ENCODE measurements at places on chromosomes 11 and 22.

- no peak for DNase-seq
Measured at GRCh38 chr11:13140873-13141655, 131.9 kb downstream of the RASSF10 start.

DNA sequence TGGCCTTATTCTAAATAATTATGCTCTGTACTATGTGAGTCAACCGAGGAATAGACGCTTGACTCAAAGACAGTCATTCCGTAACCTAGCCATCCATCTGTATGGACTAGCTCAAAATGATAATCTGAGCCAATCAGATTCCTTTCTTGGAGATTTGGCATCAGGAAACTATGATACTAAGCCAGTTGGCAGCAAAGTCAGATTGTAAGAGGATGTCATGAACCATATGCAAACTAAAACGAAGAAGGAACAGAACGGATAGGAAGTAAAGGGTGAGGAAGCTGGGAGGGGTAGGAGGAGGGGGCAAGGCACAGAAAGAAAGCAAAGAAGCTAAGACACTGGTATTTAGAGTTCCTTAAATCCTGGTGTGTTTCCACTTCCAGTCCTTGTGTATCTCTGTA lies 10.7 kb upstream of the SESN3 start:
- DNase-seq: no peak

DNA sequence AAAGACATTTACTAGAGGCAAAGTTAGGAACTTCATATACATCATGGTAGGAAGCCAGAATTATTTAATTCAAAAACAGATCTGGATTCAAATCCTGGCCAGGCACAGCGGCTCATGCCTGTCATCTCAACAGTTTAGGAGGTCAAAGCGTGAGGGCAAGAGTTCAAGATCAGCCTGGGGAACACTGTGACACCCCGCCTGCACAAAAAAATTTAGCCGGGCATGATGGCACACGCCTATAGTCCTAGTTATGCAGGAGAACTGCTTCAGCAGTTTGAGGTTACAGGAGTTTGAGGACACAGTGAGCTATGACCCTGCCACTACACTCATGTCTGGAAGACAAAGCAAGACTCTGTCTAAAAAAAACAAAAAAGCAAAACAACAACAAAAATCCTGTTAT lies 8.9 kb downstream of the MRTFA start:
- DNase-seq: no peak

DNA sequence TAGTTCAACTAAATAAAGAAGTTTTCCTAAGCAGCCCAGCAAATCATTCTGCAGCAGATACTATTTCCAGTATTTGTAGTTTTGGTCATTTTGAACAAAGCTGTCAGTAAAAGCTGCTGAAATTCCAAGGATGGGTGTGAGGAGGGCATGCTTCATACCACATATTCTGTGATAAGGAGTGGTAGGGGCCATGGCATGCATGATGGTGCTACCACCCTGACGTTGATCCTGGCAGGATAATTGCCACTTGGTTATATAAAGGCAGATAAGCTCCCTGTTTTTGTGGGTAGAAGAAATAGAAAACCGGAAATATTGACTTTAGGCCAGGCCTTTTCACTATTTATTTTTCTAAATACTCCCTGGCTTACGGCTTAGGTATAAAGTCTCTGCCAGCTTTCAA lies 33.1 kb upstream of the L3MBTL2 start:
- DNase-seq: no peak

- DNase-seq: no peak
Measured at GRCh38 chr22:49886346-49887063, 31.7 kb downstream of the ALG12 start.

GRCh38 chr11:119144825-119145486 lies 3.9 kb upstream of the ABCG4 start:
- DNase-seq: peak; percentile 71

- no peak for DNase-seq
Measured at GRCh38 chr11:66188580-66188979, 79.9 kb upstream of the RAB1B start.

- DNase-seq: no peak
Measured at GRCh38 chr11:72253392-72253791, 9.4 kb upstream of the PHOX2A start.
